Temporal lobe (tissue), 4 donors: ENCODE measurements at places on chromosomes 13 and 19. TPM values are rescaled to one million over a fixed set of nuclear protein-coding genes. Genes with fewer than 3 reads are reported as not detected.

HSPB6 gene
- 0.25 TPM for total RNA-seq

ZNF763 gene
- total RNA-seq, result 5.9 TPM

DIRAS1 gene
- 21.4 TPM for total RNA-seq

GNG8 gene
- not detected for total RNA-seq

ZNF709 gene
- total RNA-seq, result 24.6 TPM

CERS4 gene
- total RNA-seq, result 56.1 TPM

WDR87 gene
- total RNA-seq, result not detected

ZNF790 gene
- total RNA-seq, result 18.7 TPM

EFNA2 gene
- total RNA-seq, result 4.9 TPM

PRTN3 gene
- 1.5 TPM for total RNA-seq

KLK1 gene
- total RNA-seq, result 0.25 TPM

CRX gene
- total RNA-seq, result not detected

FFAR1 gene
- total RNA-seq, result not detected

CBARP gene
- 6.4 TPM for total RNA-seq

GEMIN7 gene
- 5.9 TPM for total RNA-seq

RNF225 gene
- not detected for total RNA-seq

FCHO1 gene
- 20.7 TPM for total RNA-seq
